ENCODE measurements at places on chromosomes 7 and 10.

DNA sequence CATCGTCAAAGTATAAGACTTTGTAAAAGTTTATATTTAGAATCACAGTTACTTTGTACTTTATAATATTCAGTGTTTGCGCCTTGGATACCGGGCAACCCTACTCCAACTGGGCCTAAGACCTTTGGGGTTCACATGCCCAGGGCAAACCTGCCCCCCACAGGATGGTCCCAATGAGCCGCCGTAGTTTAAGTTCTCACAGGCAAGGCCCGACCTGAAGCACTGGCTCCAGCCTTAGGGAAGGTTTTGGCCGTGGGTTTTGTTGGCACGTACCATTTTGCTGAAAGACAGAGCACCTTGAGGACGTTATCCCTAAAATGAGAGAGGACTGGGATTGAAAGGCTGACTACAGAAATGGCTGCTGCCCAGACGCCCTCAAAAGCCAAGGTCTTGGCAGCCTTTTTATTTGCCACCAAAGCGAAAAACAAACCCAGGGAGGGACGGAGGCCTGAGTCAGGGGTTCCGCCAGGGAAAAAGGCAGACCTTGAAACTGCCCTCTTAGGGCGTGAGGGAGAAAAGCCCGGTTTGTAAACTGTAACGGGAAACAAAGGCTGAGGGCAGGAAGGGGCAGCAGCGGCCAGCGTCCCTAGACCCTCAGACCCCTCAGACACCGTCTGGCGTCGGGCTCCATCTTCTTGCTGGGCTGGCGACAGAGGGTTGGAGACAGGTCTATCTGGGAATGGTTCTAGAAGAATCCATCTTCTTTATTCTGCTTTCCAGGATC, at the start of gene CCDC172:
Gene CCDC172, plus strand, starts transcription at position 222 of the 724 bp plus-strand sequence. CDS start 564 bp downstream, outside the sequence.
- DNase-seq = no peak

DNA sequence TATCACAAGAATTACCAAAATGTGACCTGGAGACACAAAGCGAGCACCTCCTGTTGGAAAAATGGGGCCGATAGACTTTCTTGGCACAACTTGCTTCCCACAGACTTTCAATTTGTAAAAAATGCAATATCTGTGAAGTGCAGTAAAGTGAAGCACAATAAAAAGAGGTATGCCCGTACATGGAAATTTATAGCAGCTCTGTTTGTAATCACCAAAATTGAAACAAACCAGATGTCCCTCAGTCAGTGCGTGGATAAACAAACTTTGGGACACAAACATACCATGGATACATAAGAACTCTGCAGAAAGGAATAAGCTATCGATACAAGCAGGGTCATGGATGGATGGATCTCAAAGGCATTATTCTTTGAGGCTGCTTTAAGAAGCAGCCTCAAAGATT, 33.6 kb downstream of the ARID5B start:
- DNase-seq = no peak

GRCh38 chr7:142795339-142795863, 24.6 kb downstream of the PRSS2 start:
- DNase-seq = no peak

- no peak for DNase-seq
Measured at GRCh38 chr7:148662646-148663045, 36.1 kb upstream of the CUL1 start.

DNA sequence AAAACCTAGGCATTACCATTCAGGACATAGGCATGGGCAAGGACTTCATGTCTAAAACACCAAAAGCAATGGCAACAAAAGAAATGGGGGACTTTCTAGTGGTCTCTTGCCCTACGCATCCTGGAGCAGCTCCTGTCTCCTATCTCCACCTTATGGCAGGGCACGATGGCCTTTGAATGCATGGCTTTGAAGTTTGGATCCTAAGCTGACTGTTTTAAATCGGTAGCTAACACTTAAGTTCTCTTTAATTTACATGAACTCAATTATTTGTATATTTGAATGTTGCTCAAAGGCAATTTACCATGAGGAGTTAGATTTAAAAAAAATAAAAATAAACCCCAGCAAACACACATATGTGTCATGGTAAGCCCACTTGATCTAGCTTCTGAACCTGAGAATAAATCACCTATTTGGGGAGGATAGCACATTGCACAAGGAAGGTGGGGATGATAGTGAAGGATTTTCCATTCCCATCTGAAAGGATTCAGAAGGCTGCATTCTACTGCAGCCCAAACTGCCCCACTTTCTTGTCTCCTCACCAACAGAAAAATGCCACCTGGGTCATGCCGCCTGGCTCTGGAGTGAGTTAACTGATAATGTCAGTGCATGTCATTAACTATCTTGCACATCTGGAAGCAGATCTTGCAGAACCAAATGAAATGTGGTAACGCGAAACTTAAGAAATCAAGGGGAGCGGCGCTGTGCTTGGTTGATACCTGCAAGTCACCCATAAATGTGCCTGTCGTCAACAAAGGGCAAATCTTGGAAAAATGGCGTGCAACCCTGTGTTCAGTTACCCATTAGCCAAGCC, 12.4 kb downstream of the KLF6 start:
- no peak for DNase-seq

DNA sequence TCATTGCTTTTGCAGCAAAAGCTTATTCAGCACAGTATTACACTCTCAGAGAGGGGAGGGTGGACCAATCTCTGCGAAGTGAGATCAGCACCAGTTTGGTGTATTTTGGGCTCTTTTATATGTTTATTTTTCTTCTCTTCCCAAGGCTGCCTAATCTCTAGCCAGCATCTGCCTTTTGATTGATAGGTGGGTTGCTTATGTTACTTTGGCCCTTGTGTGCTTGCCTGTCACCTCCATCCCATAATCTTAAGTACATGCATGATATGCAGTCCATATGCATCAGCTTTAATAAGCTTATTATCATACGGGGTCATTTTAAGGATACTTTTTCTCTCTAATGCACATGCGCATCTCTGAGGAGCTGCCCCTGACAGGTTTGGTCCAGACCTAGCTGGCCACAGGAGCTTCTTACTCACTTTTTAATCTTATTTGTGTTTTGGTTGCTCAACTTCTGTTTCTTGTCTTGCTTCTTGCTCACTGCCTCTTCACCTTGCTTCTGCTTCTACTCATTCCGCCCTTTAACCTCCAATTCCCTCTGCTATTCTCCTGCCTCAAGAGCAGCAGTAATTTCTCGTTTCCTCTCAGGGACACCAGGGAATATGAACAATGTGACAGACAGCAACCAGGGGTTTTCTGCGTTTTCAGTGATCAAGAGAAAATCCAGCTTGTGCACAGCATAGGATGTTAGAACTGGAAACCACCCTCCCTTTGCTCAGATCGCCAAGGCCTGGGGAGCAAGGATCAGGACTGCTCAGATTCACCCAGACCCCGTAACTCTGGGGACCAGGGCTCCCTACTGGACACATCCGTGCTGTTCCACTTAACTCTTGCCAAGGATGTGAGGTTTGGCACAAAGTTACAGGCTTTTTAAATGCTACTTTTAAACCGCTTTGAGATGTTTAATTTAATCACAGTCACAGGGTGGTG, 10.0 kb downstream of the RGR start:
- no peak for DNase-seq

DNA sequence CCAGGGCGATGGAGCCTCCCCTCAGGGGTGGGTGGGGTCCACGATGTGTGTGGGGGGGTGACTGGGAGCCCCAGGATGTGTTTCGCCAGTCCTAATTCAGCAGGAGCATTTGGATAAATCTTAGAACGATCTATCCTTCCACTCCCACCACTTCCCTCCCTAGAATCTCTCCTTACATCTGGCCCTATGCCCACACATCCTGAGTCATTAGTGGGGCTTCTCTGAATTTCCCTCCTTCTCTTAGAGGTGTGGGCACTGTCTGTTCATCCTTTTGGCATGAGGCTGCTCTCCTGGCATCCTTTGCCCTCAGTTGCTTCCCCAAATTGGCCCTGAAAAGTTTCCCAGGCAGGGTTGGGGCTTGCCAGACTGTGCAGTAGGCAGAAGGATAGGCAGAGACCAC, 1.6 kb downstream of the GHRHR start:
- DNase-seq = no peak

DNA sequence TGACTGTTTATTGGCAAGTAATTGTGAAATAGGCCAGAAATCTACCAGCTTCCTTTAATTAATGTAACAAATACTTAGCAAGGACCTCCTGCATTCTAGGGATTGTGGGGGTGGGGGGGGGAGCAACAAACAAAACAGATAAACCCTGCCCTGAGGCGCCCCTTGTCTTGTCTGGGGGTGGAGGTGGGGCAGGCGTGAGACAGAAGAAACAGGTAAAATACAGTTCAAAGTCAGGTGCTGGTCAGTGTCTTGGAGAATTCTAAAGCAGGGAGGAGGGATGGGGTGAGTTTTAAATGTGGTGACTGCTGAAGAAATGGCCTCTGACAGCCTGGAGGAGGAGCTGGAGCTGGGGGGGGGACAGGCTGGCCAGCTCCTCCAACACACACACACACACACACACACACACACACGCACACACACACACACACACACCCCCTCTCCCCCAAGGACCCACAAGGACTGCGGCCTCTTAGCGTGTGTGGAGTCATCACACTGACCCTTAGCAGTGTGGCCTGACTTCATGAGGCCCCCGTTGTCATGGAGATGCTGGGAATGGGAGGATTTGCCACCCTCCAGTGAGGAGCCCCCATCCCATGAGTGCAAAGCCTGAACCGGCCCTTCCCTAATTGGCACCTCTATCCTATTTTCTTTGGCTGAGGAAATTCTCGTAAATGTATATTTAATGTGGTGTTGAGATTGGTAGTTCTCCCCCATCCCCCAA, 190.4 kb downstream of the MGMT start:
- DNase-seq = no peak

GRCh38 chr10:14782691-14783363, 8.1 kb upstream of the FAM107B start:
- no peak for DNase-seq

DNA sequence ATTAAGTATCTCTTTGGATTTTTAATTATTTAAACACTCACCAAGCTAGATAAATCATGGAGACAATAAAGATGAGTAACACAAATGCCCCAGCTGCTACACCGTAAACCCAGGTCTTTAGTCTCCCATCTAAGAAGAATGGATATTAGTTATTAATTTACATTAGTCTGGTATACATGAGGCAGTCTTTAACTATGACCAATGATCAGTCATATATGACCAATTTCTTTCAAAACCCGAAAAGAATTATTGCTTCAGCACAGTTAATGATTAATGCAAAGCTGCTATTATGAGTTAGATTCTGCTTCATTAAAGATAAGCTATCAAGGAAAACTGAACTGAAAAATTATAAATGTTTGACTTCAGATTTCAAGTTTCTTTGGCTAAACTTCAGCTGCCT, 402.9 kb downstream of the PHF14 start:
- no peak for DNase-seq

DNA sequence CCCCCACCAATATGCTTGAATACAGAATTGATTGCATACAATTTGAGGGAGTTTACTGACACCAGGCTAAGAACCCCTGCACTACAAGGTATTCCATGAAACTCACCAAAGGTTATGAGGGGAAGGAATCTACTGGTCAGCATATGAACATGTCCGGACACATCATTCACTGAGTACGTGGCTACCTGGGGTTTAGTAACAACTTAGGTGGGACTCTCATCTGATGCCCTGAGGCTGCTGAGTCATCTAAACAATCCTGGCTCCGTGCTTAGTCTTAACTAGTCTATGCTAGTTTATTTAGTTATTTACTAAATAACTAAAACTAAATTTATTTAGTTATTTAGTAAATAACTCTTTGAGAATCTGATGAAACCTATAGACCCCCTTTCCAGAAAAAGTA, 11.3 kb downstream of the PI4K2A start:
- no peak for DNase-seq

DNA sequence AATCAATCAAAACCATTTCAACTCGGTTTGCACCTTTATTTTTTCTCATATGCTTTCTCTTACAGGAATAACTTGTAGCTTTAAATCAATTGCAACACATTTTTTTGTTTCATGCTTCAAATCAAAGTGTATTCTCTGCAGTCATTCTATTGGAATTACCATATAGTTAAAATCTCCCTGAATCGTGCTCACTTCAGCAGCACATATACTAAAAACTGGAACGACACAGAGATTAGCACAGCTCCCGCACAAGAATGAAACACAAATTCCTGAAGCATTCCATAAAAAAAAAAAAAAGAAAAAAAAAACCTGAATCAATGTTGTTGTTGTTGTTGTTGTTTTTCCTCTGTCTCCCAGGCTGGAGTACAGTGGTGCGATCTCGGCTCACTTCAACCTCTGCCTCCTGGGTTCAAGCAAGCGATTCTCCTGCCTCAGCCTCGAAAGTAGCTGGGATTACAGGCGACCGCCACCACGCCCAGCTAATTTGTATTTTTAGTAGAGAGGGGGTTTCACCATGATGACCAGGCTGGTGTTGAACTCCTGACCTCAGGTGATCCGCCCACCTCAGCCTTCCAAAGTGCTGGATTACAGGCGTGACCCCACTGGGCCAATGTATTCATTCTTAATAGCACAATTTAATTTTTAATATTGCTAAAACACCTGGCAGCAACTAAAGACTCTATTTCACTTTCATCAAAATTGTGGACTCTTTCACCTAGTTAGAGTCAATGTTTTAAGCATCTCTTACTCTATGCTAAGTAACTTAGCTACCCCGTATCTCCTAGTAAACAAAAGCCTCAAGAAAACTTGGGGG, 26.3 kb downstream of the ANKRD61 start:
- no peak for DNase-seq

GRCh38 chr7:33876596-33877274, 28.6 kb upstream of the BMPER start:
- DNase-seq = no peak

DNA sequence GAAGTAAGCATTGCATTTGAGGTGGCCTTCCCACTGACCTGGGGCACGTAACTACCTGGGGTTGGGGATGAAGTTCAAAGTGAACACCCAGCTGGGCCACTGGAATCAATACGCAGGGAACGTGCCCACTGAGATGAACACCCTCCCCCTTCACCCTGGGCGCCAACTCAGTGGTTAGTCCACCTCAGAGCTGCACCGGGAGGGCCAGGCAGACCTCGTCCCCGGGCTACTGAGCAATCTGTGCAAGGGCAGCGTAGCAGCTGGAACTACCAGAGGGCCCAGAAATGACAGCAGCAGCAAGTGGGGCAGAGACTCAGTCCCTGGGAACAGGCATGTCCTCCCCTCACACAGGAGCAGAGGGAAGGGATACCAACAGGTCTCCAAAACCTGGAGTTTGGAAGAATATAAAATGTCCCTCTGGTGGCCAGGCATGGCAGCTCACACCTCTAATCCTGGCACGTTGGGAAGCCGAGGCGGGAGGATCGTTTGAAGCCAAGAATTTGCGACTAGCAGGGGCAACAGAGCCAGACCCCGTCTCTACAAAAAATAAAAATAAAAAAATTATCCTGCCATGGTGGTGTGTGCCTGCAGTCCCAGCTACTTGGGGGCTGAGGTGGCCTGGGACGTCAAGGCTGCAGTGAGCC, 143.9 kb downstream of the SH3PXD2A start:
- no peak for DNase-seq

DNA sequence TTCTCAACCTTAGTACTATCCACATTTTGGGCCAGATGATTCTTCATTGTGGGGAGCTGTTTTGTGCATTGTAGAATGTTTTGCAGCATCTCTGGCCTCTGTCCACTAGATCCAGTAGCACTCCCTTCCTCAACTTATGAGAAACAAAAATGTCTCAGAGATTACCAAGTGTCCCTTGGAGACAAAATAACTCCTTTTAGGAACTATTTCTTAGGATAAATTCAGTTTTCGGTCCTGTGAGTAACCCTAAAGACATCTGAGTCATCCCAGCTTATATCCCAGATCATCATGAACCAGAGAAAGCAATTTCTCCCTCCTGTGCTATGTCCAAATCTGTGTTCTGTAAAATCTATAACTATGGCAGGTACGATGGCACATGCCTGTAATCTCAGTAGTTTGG, 266.6 kb upstream of the PHYHIPL start:
- no peak for DNase-seq

GRCh38 chr7:32937344-32938174, 19.7 kb upstream of the FKBP9 start:
- no peak for DNase-seq

- DNase-seq = no peak
Measured at GRCh38 chr10:128712661-128713400, 586.6 kb upstream of the MKI67 start.

Measured in activated CD4-positive, alpha-beta T cell treated with anti-CD3 and anti-CD28 coated beads, Interleukin-2, amount 50 U/mL, for 24 hours (primary cell).